ENCODE measurements at places on chromosomes 5 and 9.

DNA sequence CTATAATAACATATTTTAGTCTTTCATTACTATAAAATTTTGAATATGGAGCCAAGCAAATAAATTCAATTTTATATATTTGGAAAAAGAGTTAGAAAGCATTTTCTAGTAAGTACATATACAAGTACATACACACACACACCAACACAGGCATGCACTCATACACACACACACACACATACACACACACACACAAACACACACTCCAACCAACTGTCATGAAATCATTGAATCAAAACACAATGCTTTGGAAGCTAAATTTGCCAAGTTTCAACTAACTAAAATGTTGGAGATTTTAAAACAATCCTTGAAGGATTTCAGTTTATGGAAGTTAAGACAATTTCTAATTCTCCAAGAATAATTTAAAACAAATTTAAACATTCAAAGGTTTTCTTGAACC is 283.2 kb downstream of the TAF11L14 start:
- no peak for DNase-seq

DNA sequence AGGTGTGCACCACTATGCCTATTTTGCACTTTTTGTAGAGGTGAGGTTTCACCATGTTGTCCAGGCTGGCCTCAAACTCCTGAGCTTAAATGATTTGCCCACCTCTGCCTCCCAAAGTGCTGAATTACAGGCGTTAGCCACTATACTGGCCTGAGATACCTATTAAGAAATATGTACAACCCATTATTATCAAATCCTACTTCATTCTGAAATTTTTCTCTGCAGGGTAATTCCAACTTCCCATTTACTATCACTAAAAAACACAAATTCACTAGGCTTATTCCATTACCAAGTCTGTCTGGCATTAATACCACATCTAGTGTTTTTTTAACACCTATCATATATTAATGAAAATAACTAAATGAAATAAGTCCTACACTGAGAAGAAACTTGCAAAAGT is 18.2 kb downstream of the PPP2CA start:
- DNase-seq: no peak

DNA sequence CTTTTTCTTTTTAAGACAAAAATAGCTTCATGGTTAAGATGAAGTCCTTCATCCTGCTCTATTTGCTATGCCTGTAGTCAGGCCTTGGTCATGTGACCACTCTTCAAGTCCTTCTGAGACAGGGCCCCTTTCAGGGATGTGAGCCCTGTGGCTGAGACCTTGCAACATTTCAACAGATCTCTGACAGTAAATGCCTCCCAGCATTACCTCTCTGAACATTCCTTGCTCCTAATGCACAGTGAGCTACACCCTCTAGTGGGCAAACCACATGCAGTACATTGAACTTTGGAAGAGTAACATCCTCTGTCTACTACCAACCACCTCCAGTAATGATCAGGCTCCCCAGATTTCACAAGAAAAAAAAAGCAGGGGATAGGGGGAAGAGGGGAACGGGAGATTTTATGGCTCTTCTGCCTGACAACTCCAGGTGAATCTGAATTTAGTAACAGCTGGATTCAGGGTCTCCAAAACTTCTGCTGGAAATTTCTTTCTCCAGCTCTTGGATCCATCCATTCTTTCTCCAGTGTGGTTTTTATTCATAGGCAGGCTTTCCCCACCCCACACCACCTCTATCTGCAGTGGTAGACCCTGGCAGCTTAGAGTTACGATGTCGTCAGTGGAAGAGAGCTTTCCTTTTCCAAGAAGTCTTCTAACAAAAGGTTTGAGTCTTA is 8.9 kb upstream of the FBXO38 start:
- no peak for DNase-seq

GRCh38 chr9:136923881-136924280 is 20.7 kb downstream of the FBXW5 start:
- no peak for DNase-seq

DNA sequence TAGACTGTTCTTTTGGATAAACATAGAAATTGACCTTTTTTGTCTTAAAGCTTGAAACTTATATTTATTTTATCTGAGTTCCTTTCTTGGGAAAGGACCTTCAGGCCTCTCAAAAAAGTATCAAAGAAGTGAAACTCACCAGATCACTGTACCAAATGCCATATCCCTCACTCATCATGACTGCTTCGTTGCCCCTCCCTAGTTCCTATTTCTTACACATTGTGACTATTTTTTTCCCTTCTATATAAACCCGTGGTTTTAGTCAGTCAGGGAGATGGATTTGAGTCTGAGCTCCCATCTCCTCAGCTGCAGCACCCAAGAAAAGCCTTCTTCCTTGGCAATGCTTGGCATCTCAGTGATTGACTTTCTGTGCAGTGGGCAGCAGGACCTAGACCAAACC is 129.4 kb downstream of the LPAR1 start:
- no peak for DNase-seq

GRCh38 chr9:131181091-131181681 is 55.8 kb downstream of the NUP214 start:
- no peak for DNase-seq

GRCh38 chr9:75112789-75113188 is 24.5 kb downstream of the OSTF1 start:
- no peak for DNase-seq

GRCh38 chr5:167785106-167785505 is 506.3 kb upstream of the WWC1 start:
- DNase-seq: no peak

Data from omental fat pad (tissue), 4 donors.